ENCODE measurements at places on chromosomes 12 and 14. TPM values are rescaled to one million over a fixed set of nuclear protein-coding genes. Genes with fewer than 3 reads are reported as not detected.

- no peaks in the 10 kb centered on the region for H3K36me3 ChIP-seq
- H3K27me3 ChIP-seq, result no peaks in the 10 kb centered on the region
- no peaks in the 10 kb centered on the region for H3K4me1 ChIP-seq
- no peak for DNase-seq
These were observed 113.6 kb upstream of the ATF1 start for GRCh38 chr12:50650285-50650684.

DNA sequence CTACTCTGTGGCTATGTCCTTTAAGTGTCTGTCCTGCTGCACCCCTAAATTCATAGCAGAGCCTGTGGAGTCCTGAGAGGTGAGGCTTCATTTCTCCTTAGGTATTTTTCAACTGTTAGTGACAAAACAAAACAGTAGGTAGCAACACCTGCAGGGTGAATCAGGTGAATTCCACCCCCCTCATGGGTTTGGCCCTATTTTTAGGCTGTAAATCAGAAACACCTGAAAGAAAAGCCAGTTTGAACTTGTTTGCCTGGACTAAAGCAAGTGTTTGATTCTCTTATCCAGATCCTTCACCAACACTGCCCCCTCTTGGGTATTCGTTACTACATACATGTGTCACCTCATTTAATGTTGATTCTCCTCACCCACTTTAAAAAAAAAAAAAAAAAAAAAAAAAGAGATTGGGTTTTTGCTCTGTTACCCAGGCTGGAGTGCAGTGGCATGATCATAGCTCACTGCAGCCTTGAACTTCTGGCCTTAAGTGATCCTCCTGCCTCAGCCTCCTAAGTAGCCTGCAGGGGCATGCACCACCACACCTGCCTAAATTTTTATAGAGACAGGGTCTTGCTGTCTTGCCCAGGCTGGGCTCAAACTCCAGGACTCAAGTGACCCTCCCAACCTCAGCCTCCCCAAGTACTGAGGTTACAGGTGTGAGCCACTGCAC lies 10.3 kb downstream of the TBPL2 start:
- no peaks in the 10 kb centered on the region for H3K27me3 ChIP-seq
- no peak overlapping the region for H3K27ac ChIP-seq
- H3K4me3 ChIP-seq, result no peak overlapping the region

DNA sequence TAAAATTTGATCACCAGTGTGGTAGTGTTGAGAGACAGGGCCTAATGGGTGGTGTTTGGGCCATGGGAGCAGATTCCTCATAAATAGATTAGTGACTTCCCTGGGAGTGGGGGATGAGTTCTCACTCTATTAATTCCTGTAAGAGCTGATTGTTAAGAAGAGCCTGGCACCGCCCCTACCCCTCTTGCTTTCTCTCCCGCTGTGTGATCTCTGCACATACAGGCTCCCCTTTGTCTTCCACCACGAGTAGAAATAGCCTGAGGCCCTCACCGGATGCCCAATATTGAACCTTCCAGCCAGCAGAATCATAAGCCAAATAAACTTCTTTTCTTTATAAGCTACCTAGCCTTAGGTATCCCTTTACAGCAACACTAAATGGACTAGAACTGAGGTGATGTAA lies 31.9 kb upstream of the CAND1 start:
- no peak overlapping the region for H3K4me3 ChIP-seq
- peaks cover 3% of the 10 kb centered on the region for H3K27me3 ChIP-seq
- DNase-seq, result no peak
- H3K36me3 ChIP-seq, result no peaks in the 10 kb centered on the region
- no peak overlapping the region for H3K27ac ChIP-seq

DNA sequence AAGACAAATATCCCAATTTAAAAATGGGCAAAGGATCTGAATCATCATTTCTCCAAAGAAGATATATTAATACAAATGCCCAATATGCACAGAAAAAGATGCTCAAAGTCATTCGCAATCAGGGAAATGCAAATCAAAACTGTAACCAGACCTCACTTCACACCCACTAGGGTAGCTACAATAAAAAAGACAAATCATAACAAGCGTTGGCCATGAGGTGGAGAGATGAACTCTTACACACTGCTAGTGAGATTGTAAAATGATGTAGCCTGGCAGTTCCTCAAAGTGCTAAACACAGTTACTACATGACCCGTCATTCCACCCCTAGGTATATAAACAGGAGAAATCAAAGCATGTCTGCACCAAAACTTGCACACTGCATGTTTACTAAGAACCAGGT lies 30.4 kb downstream of the CDC42BPB start:
- no peaks in the 10 kb centered on the region for H3K27me3 ChIP-seq
- no peaks in the 10 kb centered on the region for H3K36me3 ChIP-seq
- no peak overlapping the region for H3K27ac ChIP-seq
- DNase-seq, result no peak
- no peak overlapping the region for H3K4me3 ChIP-seq
- no peaks in the 10 kb centered on the region for H3K4me1 ChIP-seq

GRCh38 chr14:72404998-72405397 lies 472.8 kb downstream of the RGS6 start:
- H3K36me3 ChIP-seq, result no peaks in the 10 kb centered on the region
- no peak overlapping the region for H3K4me3 ChIP-seq
- no peak overlapping the region for H3K27ac ChIP-seq
- no peaks in the 10 kb centered on the region for H3K27me3 ChIP-seq

DNA sequence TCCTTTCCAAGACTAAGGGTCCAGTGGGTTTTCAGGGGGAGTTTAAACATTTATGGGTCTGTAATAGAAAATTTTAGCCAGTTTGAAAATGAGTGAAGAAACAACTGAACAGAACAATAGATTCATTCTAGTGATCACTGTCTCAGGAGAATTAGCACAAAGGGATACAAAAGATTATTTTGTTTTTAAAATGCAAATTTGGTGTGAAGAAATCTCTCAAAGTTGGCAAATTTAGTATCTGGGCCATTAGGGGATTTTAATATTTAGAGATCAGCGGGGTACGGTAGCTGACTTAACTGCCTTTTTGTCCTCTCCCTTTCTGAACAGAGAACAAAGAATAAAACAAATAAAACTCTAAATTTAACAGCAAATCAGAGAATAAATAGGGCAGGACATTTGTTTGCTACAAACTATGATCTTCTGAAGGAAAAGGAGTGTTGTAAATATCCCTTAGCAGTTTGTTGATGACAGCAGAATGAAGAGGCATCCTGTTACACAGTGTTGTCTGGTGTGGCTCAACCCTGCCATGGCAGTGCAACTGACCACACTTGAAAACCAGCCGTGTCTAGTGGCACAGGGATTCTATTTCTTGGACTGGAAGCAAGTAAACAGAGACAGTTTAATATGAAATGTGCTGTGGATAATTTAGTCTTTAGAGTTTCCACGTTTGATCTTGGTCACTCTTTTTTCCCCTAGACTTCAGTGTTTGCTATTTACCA lies 46.3 kb upstream of the LRTM2 start:
- peaks cover 25% of the 10 kb centered on the region for H3K4me1 ChIP-seq
- H3K4me3 ChIP-seq, result no peak overlapping the region
- DNase-seq, result no peak
- H3K36me3 ChIP-seq, result no peaks in the 10 kb centered on the region

DNA sequence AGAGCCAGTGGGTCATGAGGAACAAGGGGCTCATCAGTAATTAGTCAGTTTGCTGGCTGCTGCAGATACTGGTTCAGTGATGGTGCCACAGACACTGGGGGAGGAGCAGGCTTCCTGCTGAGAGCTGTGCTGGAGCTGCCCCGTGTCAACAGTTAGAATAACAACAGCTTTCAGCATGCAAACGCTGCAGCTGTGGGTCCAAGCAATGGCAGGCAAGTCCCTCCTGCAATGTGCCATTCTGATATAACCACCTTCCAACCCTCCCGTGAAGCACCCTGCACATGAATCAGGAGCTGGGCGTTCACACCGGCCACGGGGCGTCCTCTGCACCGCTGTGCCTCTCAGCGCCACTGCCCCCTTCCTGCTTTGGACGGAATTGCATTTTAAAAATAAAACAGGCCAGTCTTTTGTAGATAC lies 258.4 kb upstream of the SFSWAP start:
- no peak for DNase-seq
- no peak overlapping the region for H3K4me3 ChIP-seq
- no peaks in the 10 kb centered on the region for H3K36me3 ChIP-seq
- no peaks in the 10 kb centered on the region for H3K27me3 ChIP-seq
- no peaks in the 10 kb centered on the region for H3K4me1 ChIP-seq
- H3K27ac ChIP-seq, result no peak overlapping the region

- DNase-seq, result peak; percentile 35
- H3K27ac ChIP-seq, result no peak overlapping the region
- no peaks in the 10 kb centered on the region for H3K36me3 ChIP-seq
- H3K27me3 ChIP-seq, result no peaks in the 10 kb centered on the region
- no peaks in the 10 kb centered on the region for H3K4me1 ChIP-seq
These were observed 92.7 kb downstream of the PAH start for GRCh38 chr12:102824218-102824835.

DNA sequence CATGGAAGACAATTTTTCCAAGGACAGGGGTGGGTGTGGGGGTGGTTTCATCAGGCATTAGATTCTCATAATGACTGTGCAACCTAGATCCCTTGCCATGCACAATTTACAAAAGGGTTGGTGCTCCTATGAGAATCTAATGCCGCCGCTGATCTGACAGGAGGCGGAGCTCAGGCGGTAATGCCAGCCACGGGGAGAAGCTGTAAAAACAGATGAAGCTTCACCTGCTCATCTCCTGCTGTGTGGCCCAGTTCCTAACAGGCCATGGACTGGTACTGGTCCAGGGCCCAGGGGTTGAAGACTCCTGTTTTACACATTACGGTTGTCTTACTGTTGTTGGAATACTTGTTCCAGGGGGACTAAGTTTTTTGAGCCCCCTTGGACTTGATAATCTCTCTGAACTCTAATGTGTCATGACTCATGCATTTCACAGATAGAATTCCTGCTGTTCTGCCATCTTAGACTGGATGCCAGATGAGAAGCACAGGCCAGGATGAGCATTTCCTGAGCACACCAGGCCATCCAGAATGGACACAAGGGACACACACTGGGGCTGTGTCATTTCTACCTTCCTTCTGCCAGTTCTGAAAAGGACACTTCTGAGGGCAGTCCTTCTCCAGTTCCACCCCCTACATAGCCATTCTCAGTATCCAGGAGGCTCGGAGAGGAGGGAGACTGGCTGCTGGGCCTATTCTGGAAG lies 5.8 kb downstream of the PLEKHD1 start:
- peaks cover 13% of the 10 kb centered on the region for H3K27me3 ChIP-seq
- no peak for DNase-seq
- H3K36me3 ChIP-seq, result no peaks in the 10 kb centered on the region

DNA sequence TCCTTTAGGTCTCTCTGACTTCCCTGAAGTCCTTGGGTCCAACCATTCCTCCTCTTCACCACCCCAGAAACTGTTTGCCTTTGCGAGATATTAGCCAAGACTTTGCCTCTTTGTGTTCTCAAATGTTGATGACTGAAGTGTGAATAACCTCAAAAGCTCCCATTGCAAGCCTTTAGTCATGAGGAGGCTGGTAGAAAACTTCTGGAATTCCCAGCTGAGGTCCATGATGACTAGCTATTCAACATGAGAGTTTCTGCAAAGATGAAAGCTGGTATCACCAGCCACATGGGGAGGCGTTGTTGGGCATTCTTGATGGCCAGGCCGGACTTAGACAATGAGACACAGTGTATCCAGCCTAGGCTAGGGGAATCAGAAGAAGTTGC lies 111.7 kb downstream of the TBX5 start:
- no peak for DNase-seq
- no peaks in the 10 kb centered on the region for H3K27me3 ChIP-seq
- no peaks in the 10 kb centered on the region for H3K4me1 ChIP-seq
- no peak overlapping the region for H3K4me3 ChIP-seq
- no peaks in the 10 kb centered on the region for H3K36me3 ChIP-seq

DNA sequence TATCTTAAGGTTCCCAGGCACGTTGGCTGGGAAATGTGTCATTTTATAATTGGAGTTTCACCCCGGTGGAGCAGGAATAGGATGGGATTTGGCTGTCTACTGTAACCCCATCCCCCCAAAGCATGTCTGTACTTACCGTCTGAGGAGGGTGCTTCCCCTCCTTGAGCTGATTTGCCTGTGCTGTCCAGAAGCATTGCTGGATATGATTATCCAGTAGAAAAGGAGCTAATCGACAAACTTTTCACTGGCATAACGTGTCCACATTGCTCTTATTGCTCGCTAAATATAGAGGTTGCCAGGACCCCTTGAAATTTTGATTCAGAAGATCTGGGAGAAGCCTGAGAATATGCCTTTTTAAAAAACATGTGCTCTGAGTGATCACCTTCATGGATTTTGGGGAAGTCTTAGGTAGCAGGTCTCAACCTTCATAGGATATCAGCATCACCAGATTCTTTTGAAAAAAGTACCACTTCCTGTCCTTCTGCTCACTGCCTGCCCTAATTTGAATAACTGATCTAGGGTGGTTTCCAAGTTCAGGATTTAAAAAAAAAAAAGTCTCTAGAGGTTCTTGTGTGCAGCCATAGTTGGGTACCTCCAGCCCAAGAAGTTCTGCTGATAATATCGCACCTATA lies 80.4 kb upstream of the KCNA1 start:
- no peaks in the 10 kb centered on the region for H3K36me3 ChIP-seq
- no peak overlapping the region for H3K4me3 ChIP-seq
- no peak for DNase-seq
- no peaks in the 10 kb centered on the region for H3K4me1 ChIP-seq

DNA sequence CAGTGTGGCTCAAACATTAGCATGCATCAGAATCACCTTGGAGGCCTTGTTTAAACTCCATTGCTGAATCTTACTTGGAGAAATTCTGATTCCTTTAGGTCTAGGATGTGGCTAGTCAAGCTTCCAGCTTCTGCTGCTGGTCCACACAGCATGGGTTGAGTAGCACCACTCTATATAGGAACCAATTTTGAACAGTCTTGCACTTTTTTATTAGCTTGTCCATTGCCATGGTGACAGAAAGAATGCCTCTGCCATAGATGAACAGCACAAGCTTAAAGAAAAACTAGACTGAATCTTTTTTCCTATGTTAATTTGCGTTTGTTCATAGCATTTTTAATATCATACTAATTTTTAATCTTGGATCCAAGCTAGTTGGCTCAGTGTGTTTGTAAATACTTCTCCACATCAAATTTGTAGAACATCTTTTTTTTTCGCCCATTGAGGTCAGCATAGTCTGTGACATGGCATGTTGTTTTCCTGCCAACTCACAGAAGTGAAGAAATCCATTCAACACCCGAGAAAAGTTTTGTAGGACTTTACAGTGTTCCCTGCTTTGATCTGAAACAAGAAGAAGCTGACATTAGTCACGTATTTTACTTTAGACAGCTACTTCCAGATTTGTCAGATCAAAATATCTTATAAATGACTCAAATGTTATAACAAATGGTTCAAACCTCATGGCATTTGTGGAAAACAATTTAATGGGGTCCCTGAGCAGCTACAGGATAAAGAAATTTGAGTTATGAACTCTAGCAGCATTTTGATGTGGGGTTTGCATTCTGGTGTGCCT lies 438.8 kb downstream of the EGLN3 start:
- no peak overlapping the region for H3K27ac ChIP-seq
- no peaks in the 10 kb centered on the region for H3K27me3 ChIP-seq
- no peak overlapping the region for H3K4me3 ChIP-seq
- DNase-seq, result peak; percentile 21

Gene DHRS2
- polyA plus RNA-seq, result 2.5 TPM

Gene CCDC175
- polyA plus RNA-seq, result not detected

Gene RTL1
- polyA plus RNA-seq, result 6.2 TPM

Gene MIPOL1
- polyA plus RNA-seq, result 2.6 TPM
